H7 (cell line): ENCODE measurements at places on chromosomes 5 and 9. TPM values are rescaled to one million over a fixed set of nuclear protein-coding genes. Genes with fewer than 3 reads are reported as not detected.

The IL13 gene
- total RNA-seq, result not detected in 2 replicates

The CDKN2B gene
- 0.76 TPM in 1 of 2 replicates, not detected in the other for total RNA-seq

The GRAMD2B gene
- 4.1 and 7.1 TPM in 2 replicates for total RNA-seq

The CAMK2A gene
- total RNA-seq, result 0.07 TPM in 1 of 2 replicates, not detected in the other

GRCh38 chr5:113125371-113125770 lies 148.8 kb downstream of the DCP2 start:
- no peak for DNase-seq

- DNase-seq, result no peak
Observed at GRCh38 chr9:125894566-125894965, 147.4 kb downstream of the PBX3 start.

- no peak for DNase-seq
Observed at GRCh38 chr9:15543047-15543813, 9.6 kb upstream of the CCDC171 start.

- no peak for DNase-seq
Observed at GRCh38 chr5:96297867-96298266, 135.2 kb downstream of the PCSK1 start.
